ENCODE measurements at places on chromosomes 1 and 21.

GRCh38 chr1:103448560-103448959, 76.9 kb upstream of the RNPC3 start:
- DNase-seq, result no peak

DNA sequence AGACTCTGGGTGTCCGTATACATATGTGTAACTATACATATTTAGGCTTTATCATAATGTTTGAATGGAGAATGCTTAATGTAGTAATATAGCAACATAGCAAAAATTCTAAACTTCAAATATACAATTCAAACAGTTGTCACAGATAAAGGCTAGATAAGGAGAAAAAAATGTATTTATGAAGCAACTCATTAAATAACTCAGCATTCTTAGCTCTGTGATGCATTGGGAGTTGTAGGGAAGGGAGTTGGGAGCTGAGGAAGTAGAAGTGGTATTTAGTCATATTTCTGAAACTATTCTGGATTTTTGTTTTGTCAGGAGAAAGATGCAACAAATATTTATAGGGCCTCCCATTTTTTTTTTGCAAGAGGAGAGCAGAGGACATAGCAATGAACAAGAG, 197.8 kb downstream of the PBX1 start:
- no peak for DNase-seq

- DNase-seq, result no peak
Measured at GRCh38 chr1:99497690-99498089, 148.2 kb upstream of the PALMD start.

DNA sequence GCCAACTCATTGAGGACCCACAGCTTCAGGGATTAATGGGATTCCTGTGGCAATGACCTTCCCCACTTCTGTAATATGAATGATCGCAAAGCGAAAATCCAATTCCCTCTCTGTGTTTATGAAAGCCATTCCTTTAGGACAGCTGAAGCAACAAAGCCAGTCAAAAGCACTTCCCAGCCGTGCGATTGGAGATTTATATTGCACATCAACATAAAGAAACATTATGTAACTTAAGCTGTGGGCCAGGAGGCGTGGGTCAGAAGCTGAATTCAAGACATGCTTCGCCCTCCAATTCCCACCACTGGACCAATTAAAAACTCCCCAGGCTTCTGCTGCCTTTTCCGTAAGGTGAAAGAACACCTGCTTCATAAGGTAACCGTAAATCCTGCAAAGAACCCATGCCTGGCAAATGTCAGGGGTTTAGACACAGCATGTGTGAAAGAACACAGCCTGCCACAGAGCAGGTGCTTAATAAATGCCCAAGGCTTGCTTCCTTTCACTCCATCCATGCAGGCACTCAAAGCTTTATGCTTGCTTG, 138.9 kb upstream of the SOD1 start:
- DNase-seq, result no peak

DNA sequence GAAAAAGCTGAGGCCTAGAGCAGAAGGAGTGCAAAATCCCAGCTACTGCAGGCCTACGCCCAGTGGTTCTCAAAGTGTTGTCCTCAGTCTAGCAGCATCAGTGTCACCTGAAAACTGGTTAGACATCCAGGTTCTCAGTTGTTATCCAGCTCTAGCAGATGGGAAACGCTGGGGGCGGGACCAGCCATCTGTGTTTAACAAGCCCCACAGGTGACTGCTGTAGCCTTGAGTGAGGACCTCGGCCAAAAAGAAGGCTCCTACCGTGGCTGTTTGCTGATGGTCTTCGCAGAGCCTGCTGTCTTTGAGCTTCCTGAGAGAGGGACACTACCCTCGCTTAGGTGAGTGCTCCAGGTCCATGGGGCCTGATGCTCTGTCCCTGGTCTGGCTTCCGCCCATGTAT, 69.7 kb downstream of the LRRN2 start:
- DNase-seq, result no peak

DNA sequence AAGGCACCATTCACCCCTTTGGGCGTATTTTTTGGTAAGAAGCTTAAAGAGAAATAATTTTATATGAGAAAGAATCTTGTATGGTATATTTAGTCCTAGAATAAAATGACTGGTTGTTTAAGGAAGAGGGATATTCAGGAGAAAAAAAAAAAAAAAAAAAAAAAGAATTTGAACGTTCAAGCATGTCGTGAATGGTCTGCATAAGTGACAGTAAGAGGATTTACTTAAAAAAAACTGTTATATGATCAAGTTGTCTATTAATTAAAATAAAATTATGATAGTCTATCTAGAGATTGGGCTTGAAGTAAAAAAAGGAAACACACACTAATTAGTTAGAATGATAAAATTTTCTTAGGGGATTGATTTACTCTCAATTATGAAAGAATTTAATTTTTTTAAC, 11.7 kb upstream of the OR14I1 start:
- no peak for DNase-seq

GRCh38 chr1:209672705-209673630, 2.2 kb upstream of the G0S2 start:
- DNase-seq, result no peak

DNA sequence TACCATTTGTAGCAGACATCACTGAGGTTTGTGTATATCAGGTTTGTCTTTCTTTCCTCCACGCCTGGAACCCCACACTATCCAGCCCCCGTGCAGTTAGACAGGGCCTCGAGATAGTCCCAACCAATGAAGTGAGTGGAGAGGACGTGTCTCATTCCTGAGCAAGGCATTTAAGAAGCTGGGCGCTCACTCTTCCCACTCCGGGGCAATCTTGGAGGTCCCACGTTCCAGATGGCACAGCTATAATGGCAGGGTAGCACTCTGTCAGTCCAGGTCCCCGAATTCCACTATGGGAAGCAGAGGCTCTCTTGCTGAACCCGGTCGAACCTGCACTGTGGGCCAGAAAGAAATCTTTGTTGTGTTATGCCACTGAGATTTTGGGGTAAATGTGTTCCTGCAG, 57.3 kb upstream of the CSF3R start:
- no peak for DNase-seq

- no peak for DNase-seq
Measured at GRCh38 chr1:207854001-207854400, 56.9 kb downstream of the CD34 start.

DNA sequence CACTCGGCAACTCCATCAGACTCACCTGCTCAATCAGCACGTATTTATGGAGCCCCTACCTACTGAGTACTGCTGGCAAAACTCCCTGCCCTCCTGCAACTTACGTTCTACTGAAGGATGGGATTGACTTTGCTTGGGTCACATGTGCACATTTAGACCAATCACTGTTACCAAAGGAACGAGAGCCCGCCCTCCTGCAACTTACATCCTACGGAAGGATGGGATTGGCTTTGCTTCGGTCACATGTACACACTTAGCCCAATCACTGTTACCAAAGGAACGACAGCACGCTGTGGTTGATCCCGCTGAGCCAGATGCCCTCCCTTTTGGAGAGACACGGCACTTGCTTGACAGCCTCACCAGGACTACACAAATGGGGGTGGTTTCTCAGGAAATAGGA, 46.0 kb downstream of the UBIAD1 start:
- no peak for DNase-seq

DNA sequence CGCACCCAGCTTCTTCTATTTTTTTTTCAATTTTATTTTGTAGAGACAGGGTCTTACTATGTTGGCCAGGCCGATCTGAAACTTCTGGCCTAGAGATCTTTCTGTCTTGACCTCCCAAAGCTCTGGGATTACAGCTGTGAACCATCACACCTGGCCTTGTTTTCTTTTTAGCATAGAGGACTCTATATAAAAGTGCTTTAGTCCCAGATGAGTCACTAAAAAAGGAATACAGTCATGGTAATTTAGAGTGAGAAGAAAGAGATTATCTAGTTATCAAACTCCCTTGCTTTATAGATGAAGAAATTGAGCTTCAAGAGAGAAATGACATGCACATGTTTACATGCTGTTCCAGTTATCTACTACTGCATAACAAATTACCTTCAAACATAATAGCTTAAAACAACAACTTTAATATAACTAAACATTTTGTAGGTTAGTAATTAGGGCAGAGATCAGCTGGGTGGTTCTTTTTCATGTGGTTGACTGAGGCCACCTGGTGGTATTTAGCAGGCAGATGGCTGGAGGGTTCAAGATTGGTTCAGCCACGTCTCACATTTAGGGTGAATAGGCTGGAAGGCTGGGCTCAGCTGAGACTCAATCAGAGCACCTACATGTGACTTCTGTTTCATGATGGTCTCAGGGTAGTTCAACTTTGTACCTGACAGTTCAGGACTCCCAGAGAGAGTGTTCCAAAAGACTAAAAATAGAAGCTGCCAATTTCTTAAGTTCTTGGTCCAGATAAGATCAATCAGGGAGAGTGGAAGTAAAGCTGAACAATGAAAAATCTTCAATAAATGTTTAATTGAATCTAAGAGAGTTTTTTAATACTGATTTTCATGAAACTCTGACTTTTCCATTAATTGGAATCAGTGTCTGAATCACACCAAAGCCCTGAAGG, 16.9 kb upstream of the MTF2 start:
- peak; percentile 23 for DNase-seq

GRCh38 chr1:230303069-230303468, 123.1 kb downstream of the PGBD5 start:
- DNase-seq, result no peak

GRCh38 chr1:38151399-38151798, 104.8 kb upstream of the POU3F1 start:
- DNase-seq, result no peak

GRCh38 chr1:186497651-186498050, 36.7 kb upstream of the PDC start:
- DNase-seq, result no peak

DNA sequence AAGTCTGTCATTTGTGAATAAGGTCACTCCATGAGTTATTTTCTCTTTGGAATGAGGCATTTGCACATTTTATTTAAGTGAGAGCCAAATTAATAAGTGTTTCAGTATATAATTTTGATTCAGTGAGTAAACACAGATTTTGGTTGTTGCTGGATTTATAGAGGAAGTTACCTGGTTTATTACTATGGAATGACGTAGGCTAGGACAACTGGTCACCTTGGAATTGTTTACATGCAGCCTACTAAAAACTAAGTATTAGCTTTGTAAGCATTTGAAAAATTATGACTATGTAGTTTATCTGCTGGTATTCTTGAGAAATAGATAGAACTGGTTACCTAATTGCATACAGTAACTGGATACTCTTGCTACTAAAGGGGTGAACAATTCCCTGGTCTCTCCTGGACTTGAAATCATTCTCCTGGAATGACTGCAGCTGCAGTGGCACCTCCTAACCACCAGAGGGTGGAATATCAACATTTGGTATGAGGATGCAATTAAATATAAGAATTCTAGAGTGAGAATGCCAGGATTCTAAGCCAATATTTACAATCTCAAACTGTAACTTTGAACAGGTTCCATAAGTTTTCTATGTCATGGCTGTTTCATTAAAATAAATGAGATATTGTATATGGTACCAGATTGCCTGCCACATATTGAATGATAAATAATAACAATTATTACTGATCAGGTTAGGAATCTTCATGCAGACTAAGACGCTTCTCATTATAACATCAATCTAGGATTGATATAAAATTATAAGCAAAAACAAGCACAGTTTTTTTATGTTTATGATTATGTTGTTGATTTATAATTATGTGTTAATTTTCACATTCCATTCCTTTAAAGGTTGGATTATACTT, 3.5 kb upstream of the KRTAP27-1 start:
- peak; percentile 52 for DNase-seq

DNA sequence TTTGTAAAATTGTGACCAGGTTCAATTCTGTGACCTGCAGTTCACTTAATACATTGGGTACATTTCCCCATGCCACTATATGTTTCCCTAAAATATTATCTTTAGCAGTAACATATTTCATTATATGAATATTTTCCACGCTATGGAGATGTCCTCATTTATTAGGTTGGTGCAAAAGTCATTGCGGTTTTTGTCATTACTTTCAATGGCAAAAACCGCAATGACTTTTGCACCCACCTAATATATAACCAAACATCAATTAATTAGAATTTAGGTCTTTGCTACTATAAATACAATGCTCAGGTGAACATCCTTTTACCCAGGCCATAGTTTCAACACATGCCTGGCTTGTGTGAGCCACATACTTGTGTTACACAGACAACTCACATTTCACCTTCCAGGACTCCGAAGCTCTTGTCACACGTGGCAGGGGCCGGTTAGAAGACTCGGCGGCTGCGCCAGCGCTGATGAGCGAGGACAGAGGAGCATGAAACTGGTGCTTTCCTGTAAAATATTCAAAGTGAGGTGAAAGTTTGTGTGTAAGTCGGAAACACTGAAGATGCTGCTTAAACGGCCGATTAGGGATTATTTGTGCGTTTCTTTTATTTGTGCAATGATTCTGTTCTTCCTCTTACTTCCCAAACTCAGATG, 215.5 kb downstream of the KIF26B start:
- no peak for DNase-seq

- DNase-seq, result peak; percentile 4
Measured at GRCh38 chr21:43192501-43193081, 23.8 kb downstream of the CRYAA start.

DNA sequence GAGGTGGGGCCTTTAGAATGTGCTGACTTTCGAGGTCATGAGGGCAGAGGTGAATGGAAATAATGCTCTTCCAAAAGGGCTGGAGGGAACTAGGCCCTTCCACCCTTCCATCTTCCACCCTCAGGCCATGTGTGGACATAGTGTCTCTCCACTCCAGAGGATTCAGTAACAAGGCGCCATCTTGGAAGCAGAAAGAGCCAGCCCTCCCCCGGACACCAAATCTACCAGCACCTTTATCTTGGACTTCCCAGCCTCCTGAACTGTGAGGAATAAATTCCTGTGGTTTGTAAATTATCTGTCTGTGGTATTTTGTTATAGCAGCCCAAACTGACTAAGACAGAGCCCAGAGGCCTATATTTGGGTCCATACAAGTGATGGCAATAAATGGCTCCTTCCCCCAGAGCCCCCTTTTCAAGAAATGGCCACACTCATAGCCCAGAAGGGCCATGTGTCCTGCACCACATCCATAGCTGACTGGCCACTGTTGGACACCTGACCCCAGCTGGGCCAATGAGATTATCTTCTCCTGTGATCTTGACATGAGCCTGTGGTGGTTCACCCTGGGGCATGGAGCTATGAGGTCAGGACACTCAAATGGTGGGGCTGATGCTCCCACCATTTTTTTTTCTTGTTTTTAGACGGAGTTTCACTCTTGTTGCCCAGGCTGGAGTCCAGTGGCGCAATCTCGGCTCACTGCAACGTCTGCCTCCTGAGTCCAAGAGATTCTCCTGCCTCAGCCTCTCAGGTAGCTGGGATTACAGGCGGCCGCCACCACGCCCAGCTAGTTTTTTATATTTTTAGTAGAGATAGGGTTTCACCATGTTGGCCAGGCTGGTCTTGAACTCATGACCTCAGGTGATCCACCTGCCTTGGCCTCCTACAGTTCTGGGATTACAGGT, 114.9 kb downstream of the RRAGC start:
- no peak for DNase-seq

GRCh38 chr1:116878804-116879477, 30.8 kb upstream of the PTGFRN start:
- peak; percentile 7 for DNase-seq

- DNase-seq, result no peak
Measured at GRCh38 chr1:108551137-108551862, 8.6 kb upstream of the EEIG2 start.

- DNase-seq, result no peak
Measured at GRCh38 chr1:150221552-150221951, 14.4 kb downstream of the ANP32E start.

GRCh38 chr1:23667411-23667810, 24.2 kb upstream of the RPL11 start:
- DNase-seq, result no peak
